Fibroblast of mammary gland (primary cell): ENCODE measurements at places on chromosomes 11 and 22.

- no peak for DNase-seq
Observed at GRCh38 chr11:47149782-47150181, 26.9 kb downstream of the ARFGAP2 start.

DNA sequence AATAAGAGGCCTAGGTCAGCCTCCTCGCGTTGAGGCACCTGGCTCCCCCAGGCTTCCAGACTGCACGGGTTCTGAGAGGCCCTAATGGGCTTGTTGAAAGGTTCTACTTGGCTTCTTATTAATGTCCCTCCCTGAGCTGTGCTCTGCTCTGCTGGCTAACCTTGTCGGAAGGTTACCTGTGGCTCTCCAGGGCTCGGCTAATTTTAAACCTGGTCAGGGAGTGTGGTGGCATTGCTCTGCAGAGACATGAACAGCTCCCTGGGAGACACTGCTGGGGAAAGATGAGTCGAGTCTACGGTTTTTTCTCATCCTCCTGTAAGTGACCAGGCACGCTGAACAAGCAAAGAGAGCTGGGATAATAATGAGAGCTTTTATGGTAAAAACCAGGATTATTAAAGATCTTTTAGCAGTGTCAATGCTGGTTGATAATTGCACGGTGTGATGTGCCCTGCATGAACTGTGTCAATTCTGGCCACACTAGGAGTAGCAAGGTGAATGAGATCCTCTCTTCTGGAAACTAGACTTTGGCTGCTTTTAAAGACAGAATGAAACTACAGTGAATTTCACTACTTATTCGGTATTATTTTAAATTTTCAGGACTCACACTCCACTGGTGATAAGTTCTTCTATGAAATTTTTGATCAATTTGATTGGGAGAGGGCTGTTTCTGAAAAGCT lies 70.7 kb downstream of the TEAD1 start:
- no peak for DNase-seq

GRCh38 chr11:72652873-72653630 lies 21.2 kb downstream of the PDE2A start:
- DNase-seq = no peak

DNA sequence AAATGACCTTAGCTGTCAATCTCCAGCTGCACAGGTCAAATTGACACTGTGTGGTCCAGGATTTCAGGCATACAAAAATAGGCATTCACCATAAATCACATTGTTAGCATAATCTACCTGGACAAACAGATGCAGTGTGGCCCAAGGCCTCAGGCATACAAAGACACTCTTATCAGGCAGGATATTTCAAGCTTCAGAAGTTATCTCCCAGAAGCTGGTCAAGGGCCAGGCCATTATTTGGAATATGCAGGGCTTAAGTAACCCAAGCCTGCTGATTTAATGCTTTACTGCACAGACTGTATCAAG lies 25.5 kb upstream of the HORMAD2 start:
- DNase-seq = no peak

- DNase-seq = no peak
Observed at GRCh38 chr11:13033760-13034533, 24.8 kb downstream of the RASSF10 start.

- no peak for DNase-seq
Observed at GRCh38 chr11:8333376-8333775, 69.7 kb upstream of the LMO1 start.

GRCh38 chr11:133947321-133947756 lies 9.4 kb downstream of the IGSF9B start:
- peak; percentile 40 for DNase-seq

DNA sequence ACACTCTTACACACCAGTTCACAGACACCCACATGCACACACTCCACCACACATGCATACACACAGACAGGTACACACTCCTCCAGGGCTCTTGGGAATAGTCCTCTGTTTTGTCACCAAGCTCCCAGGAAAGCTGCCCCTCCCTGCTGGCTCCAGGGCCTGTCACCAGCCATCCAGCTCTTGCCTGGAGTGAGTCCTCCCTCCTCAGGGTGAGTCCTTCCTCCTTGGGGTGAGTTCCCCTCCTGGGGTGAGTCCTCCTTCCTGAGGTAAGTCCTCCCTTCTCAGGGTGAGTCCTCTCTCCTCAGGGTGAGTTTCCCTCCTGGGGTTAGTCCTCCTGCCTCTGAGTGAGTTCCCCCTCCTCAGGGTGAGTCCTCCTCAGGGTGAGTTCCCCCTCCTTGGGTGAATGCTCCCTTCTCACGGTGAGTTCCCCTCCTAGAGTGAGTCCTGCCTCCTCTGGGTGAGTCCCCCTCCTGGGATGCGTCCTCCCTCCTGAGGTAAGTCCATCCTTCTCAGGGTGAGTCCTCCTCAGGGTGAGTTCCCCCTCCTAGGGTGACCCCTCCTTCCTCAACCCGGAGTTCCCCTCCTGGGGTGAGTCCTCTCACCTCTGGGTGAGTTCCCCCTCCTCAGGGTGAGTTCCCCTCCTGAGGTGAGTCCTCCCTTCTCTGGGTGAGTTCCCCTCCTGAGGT lies 100.6 kb upstream of the FGF3 start:
- DNase-seq = no peak

DNA sequence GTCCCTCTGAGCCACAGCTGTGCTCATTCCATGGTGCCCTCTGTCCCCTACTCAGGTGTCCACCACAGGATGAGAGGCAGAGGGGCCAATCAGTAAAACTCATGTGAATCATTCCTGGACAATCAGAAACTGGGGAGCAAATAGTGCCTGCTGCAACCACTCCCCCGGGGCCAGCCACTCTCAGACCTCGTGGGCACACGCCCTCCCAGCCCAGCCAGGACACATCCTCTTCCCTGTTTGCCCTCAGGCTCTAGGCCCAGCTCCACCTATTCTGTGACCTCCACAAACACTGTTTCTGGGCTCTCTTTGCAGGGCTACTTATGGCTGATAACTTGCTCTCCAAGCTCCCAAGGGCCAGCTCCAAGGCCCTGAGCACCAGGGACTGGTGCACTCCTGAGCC lies 14.0 kb upstream of the KCTD14 start:
- no peak for DNase-seq

DNA sequence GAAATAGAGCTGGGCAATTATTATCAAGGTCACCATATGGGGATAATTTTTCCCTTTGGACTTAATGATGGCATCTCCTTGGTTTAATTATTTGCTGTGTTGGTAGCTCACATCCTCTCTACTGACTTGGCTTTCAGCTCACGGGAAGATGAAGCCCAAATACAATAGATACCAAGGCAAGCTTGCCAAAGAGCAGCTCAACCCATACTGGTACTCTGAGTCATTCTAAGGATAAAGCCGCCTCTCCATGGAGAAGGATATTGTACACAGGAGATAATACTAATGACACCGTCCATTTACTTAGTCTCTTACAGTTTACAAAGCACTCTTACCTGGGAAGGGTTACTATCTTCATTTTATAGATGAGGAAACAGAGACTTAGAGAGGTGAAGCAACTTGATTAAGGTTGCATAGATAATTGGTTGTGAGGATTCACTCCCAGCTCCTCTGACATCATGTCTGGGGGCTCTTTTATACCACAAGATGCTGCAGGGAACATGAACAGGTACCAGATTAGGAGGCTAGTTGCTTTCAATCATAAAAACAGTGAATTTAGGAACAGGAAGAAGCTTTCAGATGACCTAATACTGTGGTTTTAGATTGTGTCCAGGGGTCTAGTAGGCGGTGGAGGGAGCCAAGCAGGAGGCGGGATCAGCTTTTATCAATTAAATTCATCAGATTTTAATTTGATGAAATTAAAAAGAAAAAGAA lies 48.3 kb upstream of the PICALM start:
- DNase-seq = peak; percentile 70

DNA sequence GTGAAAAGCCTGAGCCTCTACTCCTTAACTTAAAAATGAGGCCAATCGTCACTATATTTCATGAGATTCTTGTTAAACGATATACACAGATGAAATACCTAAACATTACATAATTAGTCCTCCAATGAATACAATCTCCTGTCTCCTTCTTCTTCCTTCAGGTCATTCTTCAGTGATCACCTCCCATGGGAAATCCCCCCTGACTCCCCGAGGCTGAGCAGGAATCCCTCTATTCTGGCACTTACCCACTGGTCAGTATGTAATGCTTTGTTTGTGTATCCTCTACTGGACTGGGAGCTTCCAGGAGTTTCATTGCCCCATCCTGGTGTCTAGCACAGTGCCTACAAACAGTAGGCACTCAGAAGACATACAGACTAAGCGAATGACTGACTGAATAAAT lies 52.3 kb downstream of the RAB38 start:
- no peak for DNase-seq

DNA sequence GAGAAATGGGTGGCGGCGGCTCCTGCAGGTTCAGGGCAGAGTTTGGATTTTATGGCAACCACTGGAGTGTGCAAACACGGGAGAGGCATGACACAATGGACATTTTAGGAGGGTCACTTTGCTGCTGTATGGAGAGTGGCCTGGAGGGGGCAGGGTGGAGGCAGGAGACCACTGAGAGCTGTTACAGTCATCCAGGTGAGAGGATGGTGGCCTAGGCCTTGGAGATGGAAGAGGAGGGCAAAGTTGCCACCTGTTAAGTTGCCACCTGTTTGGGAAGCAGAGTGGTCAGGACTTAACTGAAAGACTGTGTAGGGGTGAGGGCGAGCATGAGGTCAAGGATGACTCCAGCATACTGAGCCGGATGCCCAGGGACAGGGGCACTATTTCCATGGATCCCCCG lies 2.3 kb upstream of the RAD9A start:
- no peak for DNase-seq

- DNase-seq = no peak
Observed at GRCh38 chr11:86547727-86548126, 124.7 kb downstream of the ME3 start.
